ENCODE measurements at places on chromosomes 4 and X.
A peak's percentile ranks its signal among the peaks of the same experiment; 100 is the strongest.

DNA sequence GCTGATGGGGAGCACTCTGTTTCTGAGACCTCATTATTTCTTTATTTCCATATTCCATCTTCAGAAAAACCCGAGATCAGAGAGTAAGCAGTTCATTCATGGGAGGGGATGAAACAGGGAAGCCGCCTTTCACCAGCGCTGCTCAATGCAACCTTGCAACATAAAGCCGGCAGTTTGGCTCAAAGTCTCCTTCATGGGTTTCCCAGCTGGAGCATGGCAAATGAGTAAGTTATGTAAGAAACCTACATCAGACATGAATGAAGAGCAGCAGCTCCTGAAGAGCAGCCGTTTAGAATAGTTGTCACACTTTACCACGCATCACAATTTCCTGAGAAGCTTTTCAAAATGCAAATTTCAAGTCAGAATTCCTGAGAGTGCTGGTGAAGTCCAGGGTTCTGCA, 578.8 kb downstream of the FSTL5 start:
- no peak for DNase-seq

GRCh38 chr4:18847249-18847890, 825.8 kb upstream of the LCORL start:
- DNase-seq = no peak

GRCh38 chrX:27307546-27307945, 155.6 kb downstream of the PPP4R3C start:
- DNase-seq = no peak

GRCh38 chrX:48578661-48579128, 4.4 kb downstream of the RBM3 start:
- DNase-seq = no peak

DNA sequence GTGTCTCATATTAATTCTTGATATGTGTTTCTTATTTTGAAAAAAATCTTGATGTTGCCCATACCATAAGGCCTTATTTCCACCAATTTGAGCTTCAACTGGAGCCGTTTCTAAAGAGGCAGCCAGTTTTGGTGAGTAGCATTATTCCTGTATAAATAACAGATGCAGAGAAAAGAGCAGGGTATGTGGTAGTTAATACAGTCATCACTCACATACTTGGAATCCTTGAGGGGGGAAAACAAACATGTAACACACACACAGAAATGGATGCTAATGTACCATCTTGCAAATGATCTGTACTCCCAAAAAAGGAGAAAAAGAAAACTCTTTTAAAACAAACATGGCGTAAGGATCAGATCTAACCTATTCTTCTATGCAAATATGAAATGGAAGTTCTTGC, 389.7 kb downstream of the GPM6A start:
- no peak for DNase-seq

GRCh38 chrX:137567682-137568232, 1.8 kb downstream of the ZIC3 start:
- no peak for DNase-seq

DNA sequence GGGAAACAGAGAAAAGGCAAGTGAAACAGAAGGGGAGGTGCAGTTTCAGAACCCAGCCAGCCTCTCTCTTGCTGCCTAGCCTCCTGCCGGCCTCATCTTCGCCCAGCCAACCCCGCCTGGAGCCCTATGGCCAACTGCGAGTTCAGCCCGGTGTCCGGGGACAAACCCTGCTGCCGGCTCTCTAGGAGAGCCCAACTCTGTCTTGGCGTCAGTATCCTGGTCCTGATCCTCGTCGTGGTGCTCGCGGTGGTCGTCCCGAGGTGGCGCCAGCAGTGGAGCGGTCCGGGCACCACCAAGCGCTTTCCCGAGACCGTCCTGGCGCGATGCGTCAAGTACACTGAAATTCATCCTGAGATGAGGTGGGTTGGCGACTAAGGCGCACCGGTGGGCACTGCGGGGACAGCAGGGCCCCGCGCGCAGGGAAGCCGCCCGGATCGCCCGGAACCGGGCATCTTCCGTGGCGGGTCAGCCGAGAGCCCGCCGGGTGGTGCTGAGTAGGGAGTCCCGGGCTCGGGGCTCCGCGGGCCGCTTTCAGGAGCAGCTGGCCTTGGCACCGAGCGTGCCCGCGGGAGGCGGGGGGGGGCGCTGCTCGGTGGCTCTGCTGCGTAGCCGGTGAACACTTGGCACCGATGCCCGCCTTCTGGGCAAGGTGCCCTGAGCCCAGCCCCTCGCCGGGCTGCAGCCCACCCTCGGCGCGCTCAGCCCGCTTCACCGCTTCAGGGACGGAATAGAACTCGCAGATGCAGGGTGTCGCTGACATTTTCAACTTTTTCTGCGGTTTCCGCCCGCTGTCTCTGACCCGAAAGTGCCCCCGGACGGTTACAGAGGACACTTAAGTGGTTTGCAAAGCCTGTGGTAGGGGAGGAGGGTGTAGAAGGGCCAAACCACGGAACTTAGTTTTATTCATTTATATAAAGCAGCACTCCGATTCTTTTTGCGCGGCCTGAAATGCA, at the start of gene CD38:
Gene CD38, plus strand, starts transcription at position 40 of the 953 bp plus-strand sequence. Its CDS starts 87 bp downstream, at position 127.
- DNase-seq = peak; percentile 86

DNA sequence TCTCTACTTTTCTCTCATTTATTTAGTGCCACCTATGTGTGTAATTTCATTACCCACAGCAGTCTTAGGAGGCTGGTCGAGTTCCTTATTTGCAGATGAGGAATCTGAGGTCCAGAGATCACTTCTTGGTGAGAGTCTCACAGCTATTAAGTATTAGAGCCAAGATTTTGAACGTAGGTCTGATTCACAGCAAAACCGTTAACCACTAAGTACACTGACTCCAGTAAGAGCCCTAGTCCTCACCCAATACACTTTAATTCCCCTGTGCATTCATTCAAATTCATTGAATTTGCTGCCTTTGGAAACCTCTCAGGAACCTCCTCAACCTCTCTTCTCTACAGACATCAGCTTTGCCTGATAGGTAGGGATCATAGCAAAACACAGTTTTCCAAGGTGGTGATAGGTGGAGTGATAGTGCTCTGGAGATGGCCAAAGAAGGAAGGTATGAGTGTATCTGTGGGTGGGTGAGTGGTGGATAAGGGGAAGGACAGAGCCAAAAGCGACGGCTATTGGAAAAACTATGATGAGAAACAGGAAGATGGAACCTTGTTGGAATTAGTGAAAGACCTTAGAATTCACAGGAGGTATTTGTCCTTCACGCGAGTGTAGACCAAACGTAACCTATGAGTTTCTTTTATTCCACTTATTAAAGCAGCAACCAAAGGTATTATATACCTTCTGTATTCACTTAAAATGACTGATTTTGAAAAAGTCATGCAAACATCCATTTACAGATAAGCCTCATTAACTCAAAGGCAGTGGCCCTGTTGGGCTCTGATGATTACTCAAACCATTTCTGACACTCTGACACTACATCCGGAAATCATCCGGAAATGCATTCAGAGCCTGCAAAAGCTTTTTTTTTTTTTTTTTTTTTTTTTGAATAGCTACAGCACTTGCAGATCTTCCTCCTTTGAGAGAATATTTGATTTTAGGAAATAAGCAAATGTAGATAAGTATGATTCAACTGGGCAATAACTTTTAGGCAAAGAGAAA, 6.3 kb downstream of the FMR1 start:
- peak; percentile 35 for DNase-seq

DNA sequence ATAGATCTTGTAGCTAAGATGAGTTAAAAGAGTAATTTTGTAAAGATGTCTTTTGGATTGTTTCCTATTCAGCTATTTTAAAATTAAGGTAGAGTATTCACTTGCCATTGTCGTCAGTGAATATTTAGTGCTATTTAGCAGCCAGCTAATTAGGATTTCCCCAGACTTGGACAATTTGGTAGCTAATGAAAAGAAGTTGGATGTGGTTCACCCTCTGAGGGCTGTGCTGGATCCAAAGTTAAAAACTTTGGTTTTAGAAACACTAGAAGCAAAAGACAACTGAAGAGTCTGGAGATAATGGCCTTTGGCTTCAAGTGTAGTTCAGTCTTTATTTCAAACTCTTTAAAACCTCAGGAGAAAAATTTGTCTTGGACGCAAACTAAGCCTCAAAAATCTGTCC, 41.3 kb downstream of the ATG4A start:
- DNase-seq = no peak

GRCh38 chrX:13053171-13053570, 8.8 kb upstream of the FAM9C start:
- DNase-seq = no peak

- no peak for DNase-seq
Observed at GRCh38 chrX:95645738-95646137, 1038.9 kb upstream of the DIAPH2 start.

DNA sequence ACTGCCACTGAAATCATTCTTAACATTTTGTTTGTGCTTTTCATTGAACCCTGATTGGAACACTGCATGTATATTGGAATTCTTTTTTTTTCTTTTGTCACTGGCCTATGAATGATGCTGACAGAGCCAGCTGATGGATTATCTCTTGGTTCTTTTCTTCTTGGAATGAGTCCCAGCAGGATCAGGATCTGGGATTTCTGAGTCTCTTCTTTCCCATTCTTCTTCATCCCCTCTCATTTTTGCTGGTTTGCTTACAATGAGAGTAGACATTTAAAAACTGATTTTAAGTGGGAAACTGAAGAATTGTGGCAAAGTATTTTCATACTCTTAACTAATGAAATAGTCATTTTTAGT, 9.0 kb downstream of the DCUN1D4 start:
- no peak for DNase-seq

- no peak for DNase-seq
Observed at GRCh38 chr4:30696191-30696590, 24.0 kb upstream of the PCDH7 start.

DNA sequence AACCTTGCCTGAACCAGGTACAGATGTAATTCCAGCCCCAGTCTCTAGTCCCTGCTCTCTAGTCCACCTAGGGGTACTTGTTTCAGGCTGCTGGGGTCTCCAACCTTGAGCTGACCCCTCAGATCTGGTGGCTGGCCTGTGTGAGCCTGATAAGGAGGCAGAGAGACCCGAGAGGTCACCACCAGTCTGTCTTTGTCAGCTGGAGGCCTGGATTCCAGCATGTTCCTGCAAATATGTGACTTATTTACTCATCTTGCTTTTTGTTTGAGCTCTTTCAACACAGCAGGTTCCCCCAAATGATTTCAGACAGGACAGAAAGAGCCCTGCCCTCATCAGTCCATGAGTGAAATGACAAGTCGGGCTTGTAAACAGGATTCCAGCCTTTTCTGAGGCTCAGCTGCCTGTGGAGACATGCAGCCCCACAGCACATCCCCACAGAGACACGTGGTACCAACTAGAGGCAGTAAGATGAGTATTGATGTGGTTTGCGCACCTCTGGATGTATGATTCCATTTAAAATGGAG, 37.5 kb upstream of the STK26 start:
- DNase-seq = peak; percentile 16

- DNase-seq = no peak
Observed at GRCh38 chrX:94551831-94552230, 877.8 kb downstream of the FAM133A start.

GRCh38 chr4:23614284-23614892, 275.5 kb downstream of the PPARGC1A start:
- DNase-seq = peak; percentile 39

- DNase-seq = no peak
Observed at GRCh38 chr4:89752932-89753598, 83.9 kb downstream of the SNCA start.

- no peak for DNase-seq
Observed at GRCh38 chr4:127048376-127049044, 584.2 kb upstream of the INTU start.

DNA sequence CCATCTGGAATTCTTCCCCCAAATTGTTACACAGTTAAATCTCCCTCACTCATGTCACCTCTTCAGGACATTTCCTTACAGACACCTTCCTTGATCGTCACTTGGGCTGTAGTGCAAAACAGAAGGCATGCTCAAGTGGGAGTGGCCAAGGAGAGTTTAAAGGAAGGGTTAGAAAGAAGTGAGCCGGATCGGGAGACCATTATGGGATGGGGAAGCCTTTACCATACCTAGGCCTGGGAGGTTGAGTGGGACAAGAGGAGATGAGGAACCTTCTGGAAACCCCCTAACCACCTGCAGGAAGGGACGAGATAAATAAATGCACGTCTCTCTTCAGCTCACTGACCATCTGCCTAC, 102.7 kb downstream of the UCHL1 start:
- DNase-seq = no peak

GRCh38 chr4:147927377-147928137, 195.7 kb downstream of the ARHGAP10 start:
- no peak for DNase-seq

GRCh38 chr4:21577056-21577455, 371.5 kb downstream of the KCNIP4 start:
- no peak for DNase-seq

DNA sequence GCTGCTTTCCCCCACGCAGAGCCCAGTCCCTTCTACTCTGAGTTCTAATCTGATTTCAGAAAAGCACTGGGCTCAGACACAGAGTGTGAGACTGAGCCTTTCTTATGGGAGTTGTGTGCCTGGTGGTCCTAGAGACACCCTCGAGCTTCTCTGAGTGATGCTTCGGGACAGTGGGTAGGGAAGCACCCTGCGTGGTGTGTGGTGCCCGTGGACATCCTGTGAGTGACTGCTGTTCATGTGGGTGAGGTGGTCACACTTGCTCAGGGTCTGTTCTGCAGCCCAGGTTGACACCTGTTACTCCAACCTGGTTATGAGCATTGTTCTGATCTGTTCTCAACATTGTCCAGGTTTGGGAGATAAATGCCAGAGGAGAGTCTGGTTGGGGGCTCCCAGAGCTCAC, 6.1 kb downstream of the GPR78 start:
- DNase-seq = no peak

DNA sequence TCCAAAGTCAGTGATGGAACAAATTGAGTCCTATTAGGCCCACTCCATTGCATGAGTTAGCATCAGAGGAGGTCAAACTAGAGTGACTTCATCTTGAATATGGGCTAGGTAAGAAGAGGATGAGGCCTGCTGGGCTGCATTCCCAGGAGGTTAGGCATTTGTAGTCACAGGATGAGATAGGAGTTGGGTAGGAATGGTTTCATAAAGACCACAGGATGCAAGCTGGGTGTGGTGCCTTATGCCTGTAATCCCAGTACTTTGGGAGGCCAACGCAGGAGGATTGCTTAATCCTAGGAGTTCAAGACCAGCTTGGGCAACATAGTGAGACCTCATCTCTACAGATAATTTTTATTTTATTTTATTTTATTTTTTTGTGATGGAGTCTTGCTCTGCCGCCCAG, 26.8 kb downstream of the PDGFRA start:
- DNase-seq = no peak

DNA sequence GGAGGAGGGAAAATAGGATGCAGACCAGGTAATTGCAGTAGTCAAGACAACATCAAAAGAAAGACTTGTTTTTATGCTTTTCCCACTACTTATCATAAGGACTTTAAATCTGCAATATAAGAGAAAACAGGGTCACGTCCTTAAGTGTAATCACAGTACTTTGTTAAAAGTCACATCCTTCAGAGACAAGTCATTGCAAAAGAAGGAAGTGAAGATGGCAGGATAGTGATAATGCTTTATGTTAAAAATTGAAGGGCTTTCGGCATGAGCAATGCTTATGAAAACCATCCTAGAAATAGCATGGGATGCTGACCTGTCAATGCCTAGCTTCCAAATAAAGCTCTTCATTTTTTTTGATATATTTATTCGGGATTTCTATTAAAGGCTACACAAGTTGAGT, 110.2 kb upstream of the TENM3 start:
- peak; percentile 13 for DNase-seq

GRCh38 chr4:175705407-175705806, 106.7 kb downstream of the GPM6A start:
- no peak for DNase-seq

GRCh38 chrX:98412058-98412457, 1528.3 kb downstream of the RPA4 start:
- DNase-seq = no peak
